ENCODE measurements at places on chromosomes 7 and 10.
A peak's percentile ranks its signal among the peaks of the same experiment; 100 is the strongest.

- DNase-seq: peak; percentile 24
Measured at GRCh38 chr7:33982425-33982786, 77.1 kb downstream of the BMPER start.

- DNase-seq: no peak
Measured at GRCh38 chr7:117757440-117757839, 115.8 kb downstream of the CTTNBP2 start.

DNA sequence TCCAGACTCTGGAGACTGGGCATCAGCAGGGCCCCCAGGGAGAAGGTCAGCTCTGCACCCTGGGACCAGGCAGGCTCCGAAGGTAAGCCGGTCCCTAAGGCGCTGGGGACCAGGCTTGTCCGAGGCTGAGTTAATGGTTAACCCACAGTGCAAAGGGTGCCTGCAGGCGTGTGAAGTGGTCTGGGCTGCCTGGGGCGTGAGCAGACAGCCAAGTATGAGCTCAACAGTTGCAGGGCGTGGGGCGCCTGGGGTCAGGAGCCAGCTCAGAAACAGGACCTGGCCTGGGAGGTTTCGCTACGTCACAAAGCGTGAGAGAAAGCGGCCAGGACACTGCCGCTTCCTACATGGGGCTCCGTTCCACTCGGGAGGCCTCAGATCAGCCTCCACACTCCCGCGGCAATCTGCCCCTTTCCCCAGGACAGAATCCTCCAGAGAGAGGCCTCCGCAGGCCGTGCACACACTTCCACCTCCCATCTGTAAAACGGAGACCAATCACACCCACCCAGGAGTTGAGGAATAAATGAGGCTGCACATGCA, 16.0 kb downstream of the PDGFA start:
- peak; percentile 92 for DNase-seq

- peak; percentile 22 for DNase-seq
Measured at GRCh38 chr7:24834128-24834798, 77.0 kb upstream of the GSDME start.

- DNase-seq: no peak
Measured at GRCh38 chr10:51876503-51876902, 177.1 kb upstream of the CSTF2T start.

DNA sequence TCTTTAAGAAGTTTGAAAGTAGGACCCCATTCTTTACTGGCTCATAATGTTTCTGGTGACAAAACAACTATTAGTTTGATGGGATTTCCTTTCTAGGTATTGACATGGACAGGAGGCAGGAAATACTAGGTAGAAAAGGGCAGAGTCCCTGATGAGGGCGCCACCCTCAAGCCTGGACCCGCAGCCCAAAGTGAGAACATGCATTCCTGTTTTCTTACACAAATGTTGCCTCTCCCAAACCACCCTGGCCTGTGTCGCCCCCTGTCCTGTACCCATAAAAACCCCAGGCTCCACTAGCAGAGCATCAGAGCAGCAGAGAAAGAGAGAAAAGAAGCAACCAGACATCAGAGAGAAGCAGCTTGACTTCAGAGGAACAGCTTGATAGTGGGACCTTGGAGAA, 1055.2 kb upstream of the POT1 start:
- no peak for DNase-seq

DNA sequence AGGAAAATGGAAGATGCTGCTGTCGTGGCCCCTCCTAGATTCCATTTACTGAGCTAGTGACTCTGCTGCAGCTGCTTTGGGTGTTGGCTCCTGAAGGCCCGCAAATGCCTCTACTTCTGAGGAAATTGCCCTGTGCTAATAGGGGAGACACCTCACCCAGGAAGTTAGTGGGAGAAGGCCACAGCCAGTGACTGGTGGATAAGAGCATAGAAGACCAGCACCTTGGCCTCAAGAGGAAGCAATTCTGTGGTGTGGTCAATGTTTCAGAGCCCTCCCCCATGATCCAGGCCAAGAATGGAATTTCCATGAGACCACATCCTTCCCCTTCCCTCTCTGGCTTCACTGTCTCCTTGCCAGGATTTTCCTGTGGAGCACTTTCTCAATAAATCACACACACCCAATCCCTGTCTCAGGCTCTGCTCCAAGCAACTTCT, 25.0 kb upstream of the FZD1 start:
- DNase-seq: no peak

GRCh38 chr7:102424129-102424551, 9.2 kb upstream of the ORAI2 start:
- no peak for DNase-seq

- no peak for DNase-seq
Measured at GRCh38 chr10:35058134-35058533, 32.0 kb downstream of the CUL2 start.

GRCh38 chr10:113704637-113705343, 25.1 kb downstream of the CASP7 start:
- no peak for DNase-seq

- no peak for DNase-seq
Measured at GRCh38 chr7:37536706-37537105, 88.0 kb upstream of the ELMO1 start.

GRCh38 chr7:127754457-127754856, 102.5 kb downstream of the SND1 start:
- no peak for DNase-seq

DNA sequence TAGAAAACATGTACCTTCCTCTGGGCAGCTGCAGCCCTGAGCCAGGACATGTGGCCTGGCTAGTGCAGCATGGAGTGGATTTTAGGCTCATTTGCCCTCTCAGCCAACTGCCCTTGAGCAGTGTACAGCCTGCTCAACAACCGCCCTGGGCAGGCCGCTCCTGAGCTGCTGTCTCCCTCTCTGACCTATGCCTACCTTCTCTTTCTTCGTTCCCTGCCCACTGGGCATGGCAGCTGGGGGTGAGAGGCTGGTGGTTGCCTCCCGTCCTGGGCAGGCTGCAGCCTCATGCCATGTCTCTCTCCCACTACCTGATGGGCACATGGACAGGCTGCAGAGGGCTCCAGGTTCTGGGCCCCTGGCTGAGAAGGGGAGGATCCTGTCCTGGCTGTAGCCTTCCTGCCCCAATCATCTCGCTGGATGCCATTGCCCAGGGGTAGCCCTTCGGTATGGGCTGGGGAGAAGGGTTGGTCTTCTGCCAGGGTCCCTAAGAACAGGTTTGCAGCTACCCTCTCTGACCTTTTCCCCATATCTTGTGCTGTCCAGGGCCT, 97.3 kb downstream of the NEURL1 start:
- DNase-seq: no peak

GRCh38 chr10:87799860-87800259, 18.2 kb downstream of the ATAD1 start:
- DNase-seq: no peak

GRCh38 chr10:113872139-113873030, 17.9 kb downstream of the NHLRC2 start:
- DNase-seq: no peak

DNA sequence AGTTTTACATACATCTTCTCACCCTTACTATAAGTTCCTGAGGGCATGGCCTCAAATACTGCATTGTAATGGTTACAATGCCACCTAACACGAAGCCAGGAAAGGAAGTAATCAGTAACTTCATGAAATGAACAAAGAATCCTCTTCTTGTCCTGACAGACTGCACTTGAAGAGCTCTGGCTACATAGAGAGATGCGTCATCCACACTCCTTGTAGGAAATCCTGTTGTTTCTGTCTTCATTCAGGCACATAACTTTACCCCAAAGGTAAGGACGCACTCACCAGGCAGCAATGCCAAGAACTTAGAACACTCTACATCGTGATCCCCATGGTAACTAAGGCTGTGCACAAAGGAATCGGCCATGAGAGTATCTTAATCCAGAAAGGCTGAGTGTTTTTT, 80.3 kb upstream of the ARID5B start:
- no peak for DNase-seq

DNA sequence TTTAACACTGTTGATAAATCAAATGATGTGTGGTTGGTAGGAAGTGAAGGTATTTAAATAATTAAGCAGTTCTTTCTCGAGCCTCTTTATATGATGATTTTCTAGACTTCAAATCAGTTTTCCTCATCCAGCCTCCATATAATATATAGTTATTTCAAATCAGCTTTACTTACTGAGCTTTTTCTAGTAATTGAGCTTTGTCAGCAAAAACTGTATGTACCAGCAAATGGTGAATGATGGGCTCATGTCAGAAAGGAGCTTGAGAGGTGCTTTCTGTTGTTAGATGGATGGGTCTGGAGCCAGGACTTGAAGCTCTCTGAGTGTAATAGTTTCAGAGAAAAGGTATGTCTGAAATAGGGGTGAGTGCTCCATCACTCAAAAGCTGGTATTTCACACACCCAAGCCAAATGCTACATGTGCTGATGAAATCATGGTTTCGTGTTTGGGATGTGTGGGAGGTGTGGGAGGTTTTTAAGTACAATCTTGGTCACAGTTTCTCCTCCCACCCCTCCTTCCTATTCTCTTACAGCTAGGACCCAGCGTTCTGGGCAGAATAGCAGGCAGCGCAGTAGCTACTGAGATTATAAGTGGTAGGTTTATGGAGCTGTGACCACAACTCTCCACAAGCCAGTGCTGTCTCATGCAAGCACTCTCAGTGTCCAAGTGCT, 55.8 kb downstream of the LRMDA start:
- DNase-seq: no peak

DNA sequence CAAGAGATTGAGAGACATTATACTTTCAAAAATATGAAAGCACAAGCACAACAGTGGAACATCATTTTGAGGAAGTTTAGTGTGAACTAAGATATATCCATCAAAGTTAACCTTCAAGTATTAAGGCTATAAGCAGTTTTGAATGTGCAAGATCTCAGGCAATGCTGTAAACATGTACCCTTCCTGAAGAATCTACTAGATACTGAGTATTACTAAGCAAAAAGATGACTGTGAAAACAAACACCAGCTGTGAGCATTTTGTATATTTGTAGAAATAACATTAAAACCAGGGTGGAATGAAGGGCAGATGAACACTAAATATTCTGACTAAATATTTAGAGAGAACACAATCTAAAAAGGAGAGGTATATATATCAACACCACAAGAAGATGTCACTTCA, 41.3 kb upstream of the ADRA2A start:
- no peak for DNase-seq

GRCh38 chr7:73446682-73447081, 13.1 kb downstream of the FZD9 start:
- no peak for DNase-seq

DNA sequence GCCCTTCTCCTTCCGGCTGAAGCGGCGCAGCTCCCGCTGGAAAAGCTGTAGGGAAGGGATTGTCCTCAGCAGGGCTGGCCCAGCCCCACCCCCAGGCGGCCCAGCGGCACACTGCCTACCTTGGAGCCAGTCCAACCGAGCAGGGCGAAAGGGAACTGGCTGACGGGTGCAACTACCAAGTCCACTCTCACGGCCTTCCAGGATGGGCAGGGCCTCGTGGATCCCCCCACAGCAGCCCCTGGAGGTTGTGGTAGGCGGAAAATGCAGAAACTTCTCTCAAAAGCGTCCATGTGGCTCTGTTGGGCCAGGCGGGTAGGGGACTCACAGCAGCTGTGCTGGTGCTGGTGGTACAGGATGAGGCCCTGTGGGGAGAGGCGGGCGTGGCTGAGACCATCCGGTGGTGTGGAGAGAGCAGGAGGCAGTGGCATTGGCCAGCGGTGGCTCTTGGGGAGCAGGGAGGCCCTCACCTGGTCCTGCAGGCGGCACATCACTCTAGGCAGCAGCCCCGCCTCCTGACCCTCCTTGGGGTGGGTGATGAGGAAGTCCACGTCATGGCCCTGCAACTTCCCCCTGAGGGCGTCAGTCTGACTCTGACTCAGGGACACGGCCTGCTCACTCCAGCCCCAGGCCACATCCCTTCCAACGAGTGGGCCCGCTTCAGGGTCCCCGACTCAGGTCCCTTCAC, 8.4 kb upstream of the PGAM2 start:
- peak; percentile 89 for DNase-seq

- no peak for DNase-seq
Measured at GRCh38 chr7:69635555-69636185, 37.4 kb downstream of the AUTS2 start.

DNA sequence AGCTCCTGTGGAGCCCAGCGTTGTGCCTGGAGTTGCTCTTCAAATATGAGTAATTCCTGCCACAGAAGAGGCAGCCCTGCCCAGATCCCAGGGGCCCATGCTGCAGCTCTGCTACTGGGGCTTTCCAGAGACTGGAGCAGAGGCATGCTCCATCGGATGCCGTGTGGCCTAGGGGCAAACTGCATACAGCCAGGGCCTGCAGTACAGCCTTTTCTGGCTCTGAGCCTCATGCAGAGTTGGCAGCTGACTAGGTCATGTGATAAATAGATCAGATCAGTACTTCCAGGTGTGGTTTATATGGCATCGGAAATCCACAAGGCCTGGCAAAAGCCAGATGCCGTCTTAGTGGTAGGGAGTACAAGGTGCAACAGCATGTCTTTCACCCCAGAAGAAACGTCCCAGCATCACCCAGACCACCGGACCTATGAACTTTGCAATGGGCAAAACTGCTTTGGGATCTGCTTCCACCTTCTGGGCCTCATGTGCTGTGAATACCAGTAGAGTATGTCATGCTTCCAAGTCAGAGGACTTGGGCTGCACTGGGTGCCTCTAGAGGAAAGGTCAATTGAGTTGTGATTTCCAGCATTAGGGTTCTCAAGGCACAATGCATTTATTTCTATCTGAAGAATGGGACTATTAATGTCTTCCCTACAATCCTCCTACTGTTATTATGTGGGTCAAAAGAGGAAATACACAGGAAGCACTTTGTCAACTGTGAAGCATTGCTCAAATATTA, 250.7 kb upstream of the ZNF32 start:
- DNase-seq: no peak

DNA sequence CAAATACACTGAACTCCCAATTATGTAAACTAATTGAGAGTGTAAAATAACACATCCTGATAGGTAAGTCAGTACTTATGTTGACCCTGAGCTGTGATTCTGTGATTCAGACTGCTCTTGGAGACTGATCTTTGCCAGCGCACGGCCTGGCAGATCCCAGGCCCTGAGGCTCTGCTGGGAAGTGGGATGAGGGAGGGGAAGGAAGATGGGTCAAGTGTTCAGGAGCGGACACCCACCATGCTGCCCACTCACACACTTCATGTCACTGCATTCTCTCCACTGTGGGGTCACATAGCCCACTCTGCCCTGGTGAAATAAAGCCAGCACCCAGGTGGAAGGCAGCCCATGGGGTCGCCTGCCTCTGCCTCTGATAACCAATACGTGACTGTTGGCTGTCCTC, 226.2 kb downstream of the TNS3 start:
- no peak for DNase-seq

- no peak for DNase-seq
Measured at GRCh38 chr7:107322015-107322414, 147.8 kb upstream of the GPR22 start.

DNA sequence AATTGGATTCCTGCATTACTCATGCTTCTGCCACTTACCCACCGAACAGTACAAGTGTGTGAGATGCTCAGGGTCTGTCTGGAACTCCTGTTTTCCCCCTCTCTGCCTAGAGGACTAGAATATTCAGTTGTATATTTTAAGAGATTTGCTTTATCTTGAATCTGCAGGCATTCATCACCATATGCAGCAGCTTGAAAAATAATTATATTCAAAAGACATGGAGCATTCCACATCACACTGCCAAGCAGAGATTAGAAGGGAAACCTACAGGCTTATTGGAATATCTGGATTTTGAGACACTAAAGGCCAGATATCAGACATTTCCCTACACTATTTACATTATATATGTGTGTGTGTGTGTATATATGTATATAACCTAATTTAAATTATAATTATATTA, 382.8 kb upstream of the POM121L12 start:
- no peak for DNase-seq

All from mucosa of descending colon (tissue), 3 donors.